GM04504 (cell line): ENCODE measurements at places on chromosomes 2 and 18.
A peak's percentile ranks its signal among the peaks of the same experiment; 100 is the strongest.

- DNase-seq = no peak
Observed at GRCh38 chr18:23498877-23499276, 4.4 kb upstream of the RMC1 start.

DNA sequence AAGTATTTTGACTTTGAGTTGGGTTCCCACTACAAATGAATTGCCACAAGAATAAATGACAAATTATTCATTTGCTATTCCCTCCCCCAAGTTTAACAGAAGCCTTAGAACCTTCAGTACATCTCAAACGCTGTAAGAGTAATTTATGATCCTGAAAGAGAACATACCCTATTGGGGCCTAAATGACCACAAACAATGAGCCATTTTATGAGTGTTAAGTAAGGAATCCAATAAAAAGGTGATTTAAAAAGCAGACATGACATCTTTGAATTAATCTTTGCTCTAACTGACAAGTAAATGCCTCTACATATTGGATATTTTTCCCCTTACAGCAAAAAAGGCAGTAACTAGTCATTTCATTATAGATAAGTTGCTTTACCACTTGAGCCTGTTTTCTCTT lies 136.9 kb downstream of the NRXN1 start:
- no peak for DNase-seq

GRCh38 chr18:68984342-68984741 lies 186.5 kb downstream of the CCDC102B start:
- no peak for DNase-seq

DNA sequence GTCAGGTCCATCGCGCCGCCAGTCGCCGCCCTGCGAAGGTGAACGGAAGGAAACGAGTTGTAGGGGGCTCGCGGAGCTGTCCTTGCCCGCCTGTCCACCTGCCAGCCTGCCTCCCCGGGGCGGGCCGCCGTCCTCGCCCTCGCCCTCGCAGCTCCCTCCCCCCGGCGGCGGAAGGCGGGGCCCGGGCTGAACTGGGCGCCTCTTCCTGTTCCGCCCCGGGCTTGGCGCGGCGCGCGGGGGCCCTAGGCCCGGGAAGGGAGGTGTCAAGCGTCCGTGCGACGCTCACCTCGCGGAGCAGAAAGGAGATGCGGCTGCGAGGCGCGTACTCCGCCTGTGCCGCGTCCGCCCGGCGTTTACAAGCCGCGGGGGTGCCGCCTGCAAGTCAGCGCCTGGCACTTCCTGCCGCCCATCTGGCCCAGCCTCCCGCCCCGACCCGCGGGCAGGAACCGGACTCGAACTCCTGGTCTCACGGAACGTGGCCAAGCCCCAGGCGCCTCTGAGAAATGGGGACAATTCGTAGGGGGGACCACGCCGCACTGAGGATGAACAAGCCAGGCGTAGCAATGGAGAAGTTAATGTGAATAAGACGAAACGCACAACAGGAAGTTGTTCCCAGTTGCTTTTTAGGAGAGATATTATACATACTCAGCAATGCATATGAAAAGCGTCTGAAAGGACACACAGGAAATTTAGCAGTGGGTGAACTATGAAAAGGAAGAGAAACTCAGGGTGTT lies at the start of gene CNPPD1:
Gene CNPPD1 (minus strand): TSS at position 108 of the 734 bp plus-strand sequence. CDS start 97 bp downstream, at position 11.
- peak; percentile 70 for DNase-seq

DNA sequence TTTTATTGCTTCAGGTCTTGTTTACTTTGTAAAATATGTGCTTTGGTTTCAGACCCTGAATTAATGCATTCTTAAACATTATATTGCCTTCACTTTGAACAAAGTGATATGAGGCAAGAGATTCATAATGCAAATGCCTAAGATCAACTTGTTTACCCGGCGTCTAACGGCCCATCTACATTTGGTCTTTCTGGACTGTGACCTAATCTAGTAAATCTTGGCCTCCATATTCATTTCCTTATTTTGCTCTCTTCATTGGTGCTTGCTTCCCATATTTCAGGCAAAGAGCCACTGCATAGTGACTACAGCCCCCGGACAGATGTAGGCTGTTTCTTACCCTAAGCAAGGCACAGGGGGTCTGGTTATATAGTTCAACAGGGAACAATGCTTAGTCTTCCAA lies 53.0 kb upstream of the SLC39A10 start:
- DNase-seq = no peak

DNA sequence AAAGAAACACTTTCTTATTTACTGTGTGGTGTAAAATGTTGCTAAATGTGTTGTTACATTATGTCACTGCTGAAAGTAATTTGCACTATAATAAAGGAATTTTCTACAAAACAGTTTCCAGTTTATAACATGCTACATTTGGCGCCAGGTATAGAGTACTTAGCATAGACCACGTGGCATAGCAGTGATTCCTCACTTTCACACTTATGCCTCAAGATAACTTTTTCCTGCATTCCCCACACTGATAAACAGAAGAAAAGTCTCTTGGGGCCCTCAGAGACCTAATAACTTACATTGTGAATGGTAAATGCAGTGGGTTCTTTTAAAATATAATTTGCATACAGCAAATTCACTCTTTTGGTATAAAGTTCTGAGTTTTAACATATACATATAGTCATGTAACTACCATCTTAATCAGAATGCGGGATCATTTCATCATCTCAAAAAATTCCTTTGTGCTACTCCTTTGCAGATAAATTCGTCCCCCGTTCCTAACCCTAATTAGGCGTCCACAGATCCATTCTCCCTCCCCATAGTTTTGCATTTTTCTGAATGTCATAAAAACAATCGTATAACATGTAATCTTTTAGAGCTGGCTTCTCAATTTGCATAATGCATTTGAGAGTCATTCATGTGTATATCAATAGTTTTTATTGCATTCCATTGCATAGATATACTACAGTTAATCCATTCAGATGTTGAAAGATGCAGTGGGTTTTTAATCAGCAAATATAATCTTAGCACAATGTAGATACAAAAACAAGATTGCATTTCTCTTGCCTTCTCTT lies 7.5 kb downstream of the LGALSL start:
- DNase-seq = no peak

- DNase-seq = no peak
Observed at GRCh38 chr2:231183851-231184250, 14.6 kb upstream of the ARMC9 start.

DNA sequence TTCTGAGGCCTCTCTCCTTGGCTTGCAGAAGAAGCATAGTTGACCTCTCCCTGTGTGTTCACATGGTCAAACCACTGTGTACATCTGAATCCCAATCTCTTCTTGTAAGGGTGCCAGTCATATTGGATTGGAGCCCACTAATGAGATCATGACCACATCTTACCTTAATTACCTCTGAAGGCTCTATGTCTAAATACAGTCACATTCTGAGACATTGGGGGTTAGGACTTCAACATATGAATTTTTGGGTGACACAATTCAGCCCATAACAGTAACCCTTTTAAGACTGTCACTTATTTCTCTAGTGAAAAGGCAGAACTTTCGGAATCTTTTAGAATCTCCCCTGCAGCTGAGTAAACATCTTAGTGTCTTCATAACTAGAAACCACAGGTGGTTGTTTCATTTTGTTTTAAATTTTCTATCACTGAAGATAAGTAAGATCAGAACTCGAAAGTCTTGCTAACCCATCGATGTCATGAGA lies 33.3 kb downstream of the BMP10 start:
- no peak for DNase-seq

GRCh38 chr18:10563886-10564285 lies 38.1 kb downstream of the NAPG start:
- no peak for DNase-seq

GRCh38 chr2:36859366-36859792 lies 107.0 kb downstream of the STRN start:
- no peak for DNase-seq

DNA sequence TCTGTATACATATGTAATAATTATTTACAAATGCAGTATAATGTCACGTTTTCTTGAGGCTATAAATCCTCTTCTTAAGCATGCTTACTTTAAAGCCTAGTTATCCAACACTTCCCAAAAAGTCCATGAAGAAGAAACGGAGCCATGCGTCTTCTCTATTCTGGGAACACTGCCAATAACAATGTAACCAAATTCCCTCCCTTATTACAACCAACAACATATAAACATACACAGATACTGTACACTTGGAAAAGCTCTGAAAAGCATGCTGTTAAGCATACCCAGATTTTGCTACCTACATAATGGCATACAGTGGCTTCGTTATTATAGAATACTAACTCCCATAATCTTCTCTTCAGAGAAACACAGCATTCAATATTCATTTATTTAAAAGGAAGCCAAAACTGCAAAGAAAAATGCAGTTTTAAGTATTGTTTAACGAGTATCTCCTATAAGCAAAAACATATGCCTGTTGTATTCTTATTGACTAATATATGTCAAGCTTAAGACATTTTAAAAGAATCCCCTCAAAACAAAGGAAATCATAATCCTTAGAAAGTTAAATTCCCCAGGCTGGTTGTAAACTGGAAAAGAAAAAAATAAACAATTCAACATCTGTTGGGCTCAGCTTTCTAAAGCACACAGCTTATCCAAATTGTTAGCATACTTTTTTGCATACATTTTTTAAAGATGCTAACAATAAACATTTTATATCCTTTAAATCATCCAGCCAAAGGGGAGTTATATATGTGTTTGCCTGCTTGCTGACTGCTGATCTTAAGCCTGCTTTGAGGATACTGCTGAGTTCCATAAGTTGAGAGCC lies 83.4 kb downstream of the SLC25A12 start:
- no peak for DNase-seq

DNA sequence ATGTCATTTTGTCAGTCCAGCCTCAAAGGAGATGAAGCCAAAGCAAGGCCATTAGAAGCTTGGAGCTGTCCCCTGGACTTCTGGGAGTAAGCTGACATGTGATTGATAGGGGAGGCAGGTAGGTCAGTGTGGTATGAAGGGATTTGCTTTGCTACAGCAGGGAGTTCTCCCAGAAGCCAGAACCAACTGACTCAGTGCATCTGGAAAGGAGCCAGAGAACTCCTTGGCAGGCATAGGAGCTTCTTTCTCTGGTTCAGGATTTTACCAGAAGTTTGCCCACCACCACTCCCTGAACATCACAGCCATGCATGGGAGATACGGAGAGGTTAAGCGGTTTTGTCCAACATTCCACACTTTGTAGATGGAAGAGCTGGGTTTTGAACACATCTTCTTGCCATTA lies 24.5 kb upstream of the KCNE4 start:
- no peak for DNase-seq

DNA sequence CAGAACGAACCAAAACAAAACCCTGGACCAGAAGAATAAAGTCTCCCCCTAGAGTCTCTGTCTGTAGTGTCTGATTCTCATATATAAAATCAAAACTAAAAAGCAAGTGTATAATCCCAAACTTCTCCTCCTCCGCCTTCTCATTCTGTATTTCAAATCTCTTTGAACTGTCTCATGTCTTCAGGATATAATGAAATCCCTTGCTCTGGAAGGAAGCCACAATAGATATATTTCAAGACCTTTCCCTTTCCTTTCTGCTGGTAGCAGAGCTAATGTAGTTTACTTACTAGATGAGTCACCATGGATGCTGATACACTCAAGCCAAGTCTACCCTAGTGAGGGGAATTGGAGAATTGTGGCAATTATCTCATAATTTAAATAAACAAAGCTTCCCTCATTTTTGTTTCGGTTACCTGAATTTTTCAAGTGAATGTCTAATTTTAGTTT lies 33.5 kb upstream of the CCDC93 start:
- no peak for DNase-seq

GRCh38 chr2:17373041-17373440 lies 145.2 kb downstream of the RAD51AP2 start:
- DNase-seq = no peak

DNA sequence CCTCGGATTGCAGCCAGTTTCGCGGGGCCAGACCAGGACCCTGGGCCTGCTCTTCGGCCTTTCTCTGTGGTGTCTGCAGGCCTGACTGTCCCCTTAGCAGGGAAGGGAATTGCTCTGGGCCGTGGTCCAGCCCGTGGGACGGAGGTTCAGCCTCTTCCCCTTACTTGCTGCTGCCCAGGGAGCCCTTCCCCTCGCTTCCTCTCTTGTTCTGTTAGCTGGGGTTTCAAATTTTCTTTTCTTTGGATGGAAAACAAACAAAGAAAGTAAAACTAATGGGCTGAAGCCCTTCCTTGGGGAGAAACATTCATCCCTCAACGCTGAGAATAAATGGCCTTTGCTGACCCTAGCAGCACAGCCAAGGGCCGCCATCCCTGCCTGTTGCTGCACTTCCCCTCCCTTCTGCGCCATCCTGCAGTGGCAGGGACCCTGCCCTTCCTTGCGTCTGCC lies 52.4 kb downstream of the ASAP2 start:
- no peak for DNase-seq

GRCh38 chr2:16247326-16248122 lies 307.2 kb downstream of the MYCN start:
- no peak for DNase-seq

- DNase-seq = no peak
Observed at GRCh38 chr18:78660311-78660710, 319.3 kb upstream of the SALL3 start.

- peak; percentile 96 for DNase-seq
Observed at GRCh38 chr2:231161877-231162329, 36.5 kb upstream of the ARMC9 start.
